ENCODE measurements at places on chromosomes 13 and 19. TPM values are rescaled to one million over a fixed set of nuclear protein-coding genes. Genes with fewer than 3 reads are reported as not detected.

DNA sequence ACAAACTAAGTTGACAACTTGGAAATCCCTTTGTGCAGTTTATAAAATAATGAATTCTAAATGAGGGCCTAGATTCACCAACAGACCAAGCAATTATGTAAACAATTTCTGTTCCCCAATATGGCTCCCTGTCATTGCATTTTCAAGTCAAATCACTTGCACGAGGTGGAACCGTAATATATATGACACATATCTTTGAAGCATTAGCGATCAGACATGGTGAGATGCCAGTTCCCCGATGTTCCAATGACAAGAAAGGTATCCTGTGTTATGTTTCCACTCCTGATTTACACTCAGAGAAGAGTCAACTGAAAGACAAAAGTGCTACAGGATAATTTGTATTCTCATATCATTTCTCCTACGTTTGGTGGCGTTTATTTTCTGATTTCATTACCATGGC lies 108.5 kb upstream of the TDRD3 start:
- H3K27ac ChIP-seq = no peak overlapping the region
- H3K36me3 ChIP-seq = no peaks in the 10 kb centered on the region
- no peak overlapping the region for H3K4me3 ChIP-seq
- no peaks in the 10 kb centered on the region for H3K4me1 ChIP-seq
- no peak for DNase-seq
- H3K27me3 ChIP-seq = no peaks in the 10 kb centered on the region

- H3K4me1 ChIP-seq = peaks cover 4% of the 10 kb centered on the region
- no peaks in the 10 kb centered on the region for H3K36me3 ChIP-seq
- no peak overlapping the region for H3K27ac ChIP-seq
- H3K27me3 ChIP-seq = peaks cover 12% of the 10 kb centered on the region
- DNase-seq = no peak
Observed at GRCh38 chr13:94419304-94419924, 60.1 kb downstream of the DCT start.

The PSG2 gene
- total RNA-seq = not detected

The HCN2 gene
- 0.50 TPM for total RNA-seq

The CEACAM8 gene
- total RNA-seq = not detected
